ENCODE measurements at places on chromosomes 4 and X.

GRCh38 chr4:46980851-46981250 lies 12.5 kb downstream of the GABRA4 start:
- no peak for DNase-seq

GRCh38 chr4:158534727-158535126 lies 13.0 kb downstream of the RXFP1 start:
- no peak for DNase-seq

- no peak for DNase-seq
These were observed 240.3 kb upstream of the SFRP2 start for GRCh38 chr4:154029171-154029570.

DNA sequence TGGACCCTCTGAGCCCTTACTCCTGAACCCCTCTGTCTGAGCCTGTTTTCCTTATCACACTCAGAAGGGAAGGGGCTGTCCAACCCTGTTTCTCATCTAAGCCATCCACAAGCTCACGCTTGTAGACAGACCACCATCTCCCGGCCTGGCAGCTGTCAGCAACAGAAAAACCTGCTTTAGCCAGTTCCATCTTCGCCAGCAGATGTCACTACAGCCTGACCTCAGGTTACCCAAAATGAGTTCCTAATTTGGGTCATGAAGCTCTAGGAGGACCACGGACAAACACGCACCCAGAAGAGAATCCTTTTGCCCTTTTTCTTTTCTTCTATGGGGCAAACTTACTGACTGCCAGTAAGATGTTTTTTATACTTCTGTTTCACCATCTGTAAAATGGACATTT lies 445.4 kb downstream of the BCOR start:
- peak; percentile 41 for DNase-seq

DNA sequence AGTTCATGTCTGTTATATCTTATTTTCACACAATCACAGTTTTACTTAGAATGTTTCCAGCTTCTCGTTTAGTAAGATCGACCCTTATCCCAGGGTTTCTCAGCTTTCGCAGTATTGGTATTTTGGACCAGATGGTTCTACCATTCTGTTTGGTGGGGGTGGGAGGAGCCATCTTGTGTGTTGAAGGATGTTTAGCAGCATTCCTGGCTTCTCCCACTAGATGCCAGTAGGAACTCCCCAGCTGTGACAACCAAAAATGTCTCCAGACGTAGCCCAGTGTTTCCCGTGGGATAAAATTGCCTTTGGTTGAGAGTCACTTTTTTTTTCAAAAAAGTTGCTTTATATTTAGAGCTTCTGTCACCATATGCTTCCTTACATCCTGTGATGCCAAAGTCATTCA lies 90.9 kb upstream of the TLR2 start:
- no peak for DNase-seq

GRCh38 chrX:1464971-1465285 lies 12.2 kb upstream of the ASMTL start:
- no peak for DNase-seq

- peak; percentile 9 for DNase-seq
These were observed 247.0 kb downstream of the BANK1 start for GRCh38 chr4:102037566-102037965.

GRCh38 chrX:100635989-100636320 lies 651 bp downstream of the TSPAN6 start:
- DNase-seq = no peak

GRCh38 chr4:53228036-53228435 lies 137.8 kb downstream of the SCFD2 start:
- no peak for DNase-seq

DNA sequence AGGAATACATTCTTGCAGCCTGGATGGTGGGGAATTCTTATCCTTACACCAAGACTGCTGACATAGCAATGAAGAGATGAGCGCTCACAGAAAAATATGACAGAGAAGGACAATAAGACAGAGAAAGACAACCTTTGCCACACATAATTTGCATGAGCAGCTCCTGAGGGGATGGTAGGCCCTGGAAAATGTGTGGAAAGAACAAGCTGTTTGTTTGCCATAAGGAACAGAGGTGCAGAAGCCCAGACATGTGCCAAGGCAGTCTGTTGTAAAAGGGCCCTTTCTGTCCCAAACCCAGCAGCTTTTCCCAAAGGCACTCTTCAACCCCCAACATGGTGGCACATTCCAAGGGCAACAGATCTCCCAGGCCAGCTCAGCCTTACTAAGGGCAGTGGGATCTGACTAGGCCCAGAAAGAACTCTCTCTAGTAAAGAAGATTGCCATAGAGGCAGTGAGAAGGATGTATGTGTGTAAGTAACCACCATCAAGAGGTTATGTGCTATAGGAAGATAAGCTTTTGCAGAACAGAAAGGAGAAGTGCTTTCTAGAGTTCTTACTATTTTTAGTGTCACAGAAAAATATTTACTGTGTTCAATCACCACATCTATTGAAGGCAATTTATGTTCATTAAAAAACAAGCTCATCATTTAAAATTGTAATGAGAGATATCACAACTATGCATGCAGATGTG lies 287.0 kb upstream of the RASGEF1B start:
- no peak for DNase-seq

- no peak for DNase-seq
These were observed 2.5 kb upstream of the GABRE start for GRCh38 chrX:151977009-151977408.

DNA sequence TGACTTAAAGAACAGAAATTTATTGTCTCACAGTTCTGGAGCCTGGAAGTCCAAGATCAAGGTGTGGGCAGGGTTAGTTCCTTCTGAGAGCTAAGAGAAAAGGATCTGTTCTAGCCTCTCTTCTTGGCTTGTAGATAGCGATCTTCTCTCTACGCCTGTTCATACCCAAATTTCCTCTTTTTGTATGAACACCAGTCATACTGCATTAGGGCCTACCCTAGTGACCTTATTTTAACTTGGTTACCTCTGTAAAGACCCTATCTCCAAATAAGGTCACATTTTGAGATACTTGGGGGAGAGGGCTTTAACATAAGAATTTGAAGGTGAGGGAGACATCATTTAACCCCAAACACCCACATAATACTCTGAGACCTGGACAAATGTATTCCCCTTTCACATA lies 55.6 kb upstream of the SPP1 start:
- DNase-seq = no peak

DNA sequence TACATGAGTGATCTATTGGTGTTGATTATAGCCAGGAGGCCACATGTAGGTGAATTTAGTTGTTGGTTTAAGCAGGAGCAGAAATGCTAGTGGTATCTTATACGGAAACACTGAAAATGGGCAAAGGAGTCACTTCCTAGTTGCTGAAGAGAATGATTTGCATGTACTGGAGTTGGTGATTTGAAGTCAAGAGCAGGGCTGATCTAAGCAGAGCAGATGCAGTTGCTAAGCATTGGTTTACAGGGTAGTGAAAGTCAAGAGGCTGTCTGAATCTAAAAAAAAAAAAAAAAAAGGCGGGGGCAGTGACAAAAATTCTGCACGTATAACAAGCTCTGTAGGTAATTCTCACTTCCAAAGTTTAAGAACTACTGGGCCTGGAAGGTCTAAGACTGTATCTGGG lies 90.4 kb upstream of the HPRT1 start:
- no peak for DNase-seq

DNA sequence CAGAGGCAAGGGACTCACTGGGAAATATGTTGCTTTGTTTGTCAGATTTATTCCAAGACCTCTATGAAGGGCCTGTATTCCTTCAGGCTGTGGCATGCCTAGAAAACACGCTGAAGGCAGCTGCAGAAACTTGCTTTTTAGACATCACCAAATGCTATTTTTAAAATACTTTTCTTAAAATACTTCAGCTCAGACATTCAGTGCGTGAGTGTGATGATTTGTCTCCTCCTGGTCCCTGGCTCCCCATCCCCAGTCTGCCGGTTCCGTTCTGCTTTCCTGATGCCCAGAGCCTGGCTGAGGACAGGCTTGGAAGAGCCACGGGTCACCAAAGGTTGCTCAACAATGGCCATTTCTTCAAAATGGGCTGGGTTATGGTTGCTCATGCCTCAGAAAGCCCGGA lies 55.0 kb downstream of the PSAPL1 start:
- no peak for DNase-seq

GRCh38 chr4:85274955-85275354 lies 200.0 kb upstream of the ARHGAP24 start:
- DNase-seq = no peak

GRCh38 chr4:7295197-7295910 lies 103.0 kb downstream of the SORCS2 start:
- no peak for DNase-seq

GRCh38 chrX:19899217-19899788 lies 11.9 kb upstream of the SH3KBP1 start:
- DNase-seq = no peak

DNA sequence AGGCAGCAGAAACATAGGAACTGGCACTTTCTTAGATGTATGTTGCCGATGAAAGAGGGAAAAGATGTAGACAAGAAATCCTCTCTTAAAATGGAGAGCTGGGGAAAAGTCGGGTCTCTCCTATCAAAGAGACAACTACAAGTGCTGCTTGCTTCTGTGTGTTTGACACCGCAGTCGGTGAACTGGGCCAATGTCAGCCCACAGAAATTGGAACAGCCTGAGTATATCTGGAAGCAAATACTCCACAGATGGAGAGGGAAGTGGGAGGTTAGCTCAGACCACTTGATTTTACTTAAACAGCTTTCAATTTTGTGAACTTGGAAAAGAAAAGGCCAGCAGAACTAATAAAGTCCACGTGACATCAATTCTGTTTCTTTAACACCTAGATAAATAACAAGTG lies 230.9 kb upstream of the FAT1 start:
- no peak for DNase-seq

GRCh38 chrX:21989384-21989783 lies 42.7 kb upstream of the PHEX start:
- no peak for DNase-seq

GRCh38 chrX:138128027-138128671 lies 562.2 kb downstream of the ZIC3 start:
- DNase-seq = peak; percentile 34

- DNase-seq = no peak
These were observed 106.0 kb downstream of the ASMT start for GRCh38 chrX:1720836-1721235.

- DNase-seq = no peak
These were observed 75.6 kb upstream of the BOD1L1 start for GRCh38 chr4:13703096-13703495.

DNA sequence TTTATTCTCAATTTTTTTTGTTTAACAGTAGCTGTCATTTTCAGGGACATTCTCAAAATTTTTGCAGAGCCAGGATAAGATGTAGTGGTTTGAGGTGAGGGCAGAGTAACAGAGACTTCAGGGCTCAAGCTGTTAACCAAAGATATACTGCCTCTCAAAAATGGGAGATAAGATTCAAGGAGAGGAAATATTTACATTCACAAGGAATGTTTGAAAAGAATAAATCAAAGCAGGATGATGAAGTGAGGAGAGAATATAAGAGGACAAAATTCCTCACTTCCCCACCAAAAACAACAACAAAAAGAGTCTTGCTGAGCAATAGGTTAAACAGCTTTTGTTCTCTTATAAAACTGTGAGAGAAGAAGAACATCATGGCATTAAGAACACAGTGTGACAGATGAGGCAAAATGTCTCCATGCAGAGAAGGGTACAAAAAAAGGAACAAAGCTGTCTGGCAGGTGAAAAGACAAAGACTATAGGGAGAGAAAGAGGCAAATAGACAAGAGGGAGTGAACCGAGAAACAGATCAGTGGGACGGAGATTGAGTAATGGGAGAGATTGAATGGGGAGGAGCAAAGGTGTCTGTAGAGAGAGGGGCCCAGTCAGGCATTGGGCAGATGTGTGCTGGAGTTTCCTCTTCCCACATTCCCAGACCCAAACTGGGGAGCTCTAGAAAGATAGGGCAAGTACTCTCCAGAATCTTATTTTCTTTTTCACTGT lies 106.1 kb upstream of the TMEM150C start:
- DNase-seq = no peak

- no peak for DNase-seq
These were observed 497 bp downstream of the HPGD start for GRCh38 chr4:174521800-174522182.

DNA sequence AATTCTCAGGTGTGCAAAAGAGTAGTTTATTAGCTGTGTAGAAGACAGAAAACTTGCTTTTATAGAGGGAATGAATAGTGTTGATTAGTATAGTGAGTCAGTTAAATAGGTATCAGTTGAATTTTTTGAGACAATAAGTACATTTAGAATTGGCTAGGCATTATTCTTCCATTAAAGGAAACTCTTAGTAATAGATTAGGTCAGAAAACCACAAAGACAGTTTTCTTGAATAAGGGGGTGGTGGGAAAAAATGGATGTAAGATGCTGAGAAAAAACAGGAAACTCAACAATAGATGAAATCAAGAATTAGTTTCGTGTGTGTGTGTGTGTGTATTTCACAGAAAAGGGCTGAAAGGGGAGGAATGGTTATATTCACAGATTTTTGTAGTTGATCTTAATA lies 16.8 kb downstream of the CD38 start:
- DNase-seq = no peak

DNA sequence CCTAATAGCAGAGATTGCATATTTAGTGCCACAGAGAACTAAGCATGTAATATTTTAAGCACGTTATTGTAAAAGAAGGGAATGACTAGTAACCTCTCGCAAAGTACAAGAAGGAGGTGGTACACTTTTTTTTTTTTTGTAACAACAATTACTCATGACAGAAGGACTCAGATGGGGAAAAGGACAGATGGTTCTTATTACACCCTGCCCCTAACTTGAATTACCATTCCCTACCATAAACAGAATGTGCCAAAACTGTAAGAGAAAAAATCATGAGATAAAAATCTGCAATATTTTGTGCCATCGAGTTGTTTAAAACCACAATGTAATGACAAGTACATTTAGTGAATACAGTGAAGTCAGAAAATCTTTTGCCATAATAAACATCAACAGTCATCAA lies 33.0 kb upstream of the RAPGEF2 start:
- DNase-seq = peak; percentile 56

- no peak for DNase-seq
These were observed 13.2 kb downstream of the TRIM2 start for GRCh38 chr4:153217440-153217839.

DNA sequence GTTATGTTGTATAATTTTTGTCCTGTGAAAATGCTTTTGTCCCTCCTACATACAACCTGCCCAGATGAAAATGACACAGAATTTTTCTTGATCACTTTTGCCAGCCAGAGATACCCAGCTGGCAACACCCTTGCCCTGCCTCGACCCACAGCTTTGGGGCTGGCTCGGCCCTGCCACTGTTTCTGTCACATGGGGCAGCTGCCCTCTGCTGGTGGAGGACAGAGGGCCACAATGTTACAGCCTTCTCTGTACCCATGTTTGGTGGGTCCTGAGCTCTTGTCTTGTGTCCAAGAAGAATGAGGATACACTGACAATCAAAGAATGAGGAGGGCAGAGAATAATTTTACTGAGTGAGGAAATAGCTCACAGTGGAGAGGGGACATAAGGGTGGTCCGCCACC lies 31.1 kb downstream of the BMP15 start:
- DNase-seq = peak; percentile 0

GRCh38 chrX:1059576-1060561 lies 152.6 kb downstream of the CRLF2 start:
- no peak for DNase-seq

- DNase-seq = peak; percentile 67
These were observed 10.0 kb downstream of the QRFPR start for GRCh38 chr4:121370729-121371325.

- DNase-seq = no peak
These were observed 2.3 kb upstream of the MSL3 start for GRCh38 chrX:11755724-11756123.

- DNase-seq = no peak
These were observed 23.7 kb downstream of the TLR6 start for GRCh38 chr4:38832624-38833528.
